Cortex of kidney (tissue), 1 donor: ENCODE measurements at places on chromosomes 16 and 17.

GRCh38 chr17:1201132-1201702, 21.4 kb upstream of the ABR start:
- no peak for DNase-seq

GRCh38 chr17:77769762-77770161, 188.7 kb upstream of the TNRC6C start:
- DNase-seq = no peak

DNA sequence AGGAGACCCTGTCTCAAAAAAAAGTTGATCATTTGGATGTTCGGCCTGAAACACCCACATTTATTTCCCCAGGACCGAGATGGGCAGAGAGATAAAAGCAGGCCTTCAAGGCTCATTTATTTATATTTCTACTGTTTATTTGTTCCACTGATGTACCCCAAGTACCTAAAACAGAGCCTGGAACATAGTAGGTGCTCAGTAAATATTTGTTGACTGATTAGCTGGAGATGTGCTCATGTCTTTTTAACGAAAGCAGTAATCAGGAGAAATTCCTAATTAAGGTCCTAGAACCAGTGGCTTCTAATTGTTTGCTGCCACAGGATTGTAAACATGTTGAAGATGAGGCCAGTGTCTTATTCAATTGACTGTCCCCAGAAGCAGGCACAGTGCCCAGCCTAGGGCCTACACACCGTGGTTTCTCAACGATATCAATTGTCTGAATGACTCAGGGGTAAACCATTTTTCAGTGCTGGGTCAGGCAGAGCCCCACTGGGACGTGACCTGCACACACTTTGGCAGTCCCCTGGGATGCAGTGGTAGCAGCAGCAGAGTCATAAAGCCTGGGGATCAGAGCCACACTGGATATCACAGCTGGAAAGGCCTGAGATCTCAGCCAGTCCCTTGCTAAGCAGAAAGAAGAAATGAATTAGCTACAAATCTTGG, 34.8 kb downstream of the SOST start:
- no peak for DNase-seq

GRCh38 chr16:10729104-10730048, 14.3 kb upstream of the NUBP1 start:
- no peak for DNase-seq

DNA sequence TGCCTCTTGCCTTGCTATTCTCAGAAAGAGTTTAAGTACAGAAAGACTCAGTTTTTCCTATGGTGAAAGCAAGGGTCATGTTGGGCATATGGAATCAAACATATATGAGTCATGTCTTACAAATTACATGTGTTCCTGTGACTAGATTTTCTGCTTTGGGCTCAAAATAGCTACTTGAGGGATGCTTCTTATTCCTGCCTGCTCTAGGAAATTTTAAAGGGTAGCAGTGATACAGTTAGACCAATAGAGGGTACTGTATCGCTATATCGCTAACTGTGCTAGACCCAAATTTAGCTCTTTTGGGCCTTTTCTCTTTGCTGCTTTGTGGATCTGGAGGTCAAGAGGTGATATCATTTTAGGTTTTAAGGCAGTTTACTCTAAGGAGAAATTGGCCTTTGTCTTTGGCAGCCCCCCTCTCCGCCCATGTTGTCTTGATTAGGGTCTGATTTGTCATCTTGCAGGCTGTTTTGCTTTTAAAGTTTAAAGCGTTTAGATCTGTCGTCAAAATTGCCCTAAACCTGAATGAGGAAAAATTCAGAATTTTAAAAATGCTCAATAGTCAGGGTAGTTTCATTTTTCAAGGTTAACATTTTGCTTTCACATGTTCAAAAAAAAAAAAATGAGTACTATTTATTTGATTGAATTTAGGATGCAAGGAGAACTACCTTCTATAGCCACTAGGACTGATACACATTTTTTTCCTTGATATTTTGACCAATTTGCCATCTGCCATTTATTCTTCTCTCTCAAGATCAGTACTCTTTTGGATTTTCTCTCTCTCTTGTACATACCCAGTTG, 8.8 kb downstream of the NFATC3 start:
- DNase-seq = no peak

- no peak for DNase-seq
Observed at GRCh38 chr16:15885560-15886001, 2.8 kb downstream of the CEP20 start.

DNA sequence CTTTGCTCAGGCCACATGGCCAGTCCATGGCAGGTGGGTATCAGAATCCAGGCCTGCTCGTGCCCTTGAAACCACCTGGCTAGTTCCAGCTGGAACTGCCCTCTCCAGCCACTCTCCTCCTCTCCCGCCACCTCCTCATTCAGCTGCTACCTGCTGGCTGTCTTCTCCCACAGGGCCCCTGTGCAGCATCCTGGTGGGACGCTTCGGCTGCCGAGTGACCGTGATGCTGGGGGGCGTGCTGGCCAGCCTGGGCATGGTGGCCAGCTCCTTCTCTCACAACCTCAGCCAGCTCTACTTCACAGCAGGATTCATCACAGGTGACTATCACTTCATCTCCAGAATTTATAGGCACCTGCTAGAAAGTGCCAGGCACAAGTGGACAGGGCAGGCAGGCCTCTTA, 10.1 kb downstream of the SLC16A5 start:
- DNase-seq = no peak

- no peak for DNase-seq
Observed at GRCh38 chr16:7405166-7405565, 72.5 kb downstream of the RBFOX1 start.

DNA sequence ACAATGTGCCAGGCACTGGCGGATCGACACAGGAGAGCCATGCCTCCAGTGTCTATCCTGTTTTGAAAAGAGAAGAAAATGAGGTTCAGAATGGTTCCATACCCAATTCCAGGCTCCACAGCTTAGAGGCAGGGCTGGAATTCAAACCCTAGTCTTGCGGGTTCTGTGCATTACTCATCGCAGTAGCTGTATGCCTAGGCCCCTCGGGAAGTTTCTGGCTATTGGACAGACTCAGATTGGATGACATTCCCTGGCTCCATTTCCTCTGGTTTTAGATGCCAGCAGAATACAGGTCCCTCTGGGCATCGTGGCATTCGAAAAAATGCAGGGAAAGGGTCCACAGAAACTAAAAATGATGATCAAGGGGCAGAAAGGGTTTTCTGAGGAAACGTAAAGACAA, 184.7 kb downstream of the COPRS start:
- no peak for DNase-seq

GRCh38 chr17:48545539-48545938, 630 bp upstream of the HOXB2 start:
- DNase-seq = no peak
